ENCODE measurements at places on chromosomes 11 and 22. TPM values are rescaled to one million over a fixed set of nuclear protein-coding genes. Genes with fewer than 3 reads are reported as not detected.

Gene FXYD6
- total RNA-seq = 28.6 TPM

Gene RHBDD3
- 9.0 TPM for total RNA-seq

Gene OR10W1
- total RNA-seq = not detected

Gene OR2AT4
- total RNA-seq = not detected

Gene GSTP1
- 371 TPM for total RNA-seq

Gene REXO2
- 103 TPM for total RNA-seq

DNA sequence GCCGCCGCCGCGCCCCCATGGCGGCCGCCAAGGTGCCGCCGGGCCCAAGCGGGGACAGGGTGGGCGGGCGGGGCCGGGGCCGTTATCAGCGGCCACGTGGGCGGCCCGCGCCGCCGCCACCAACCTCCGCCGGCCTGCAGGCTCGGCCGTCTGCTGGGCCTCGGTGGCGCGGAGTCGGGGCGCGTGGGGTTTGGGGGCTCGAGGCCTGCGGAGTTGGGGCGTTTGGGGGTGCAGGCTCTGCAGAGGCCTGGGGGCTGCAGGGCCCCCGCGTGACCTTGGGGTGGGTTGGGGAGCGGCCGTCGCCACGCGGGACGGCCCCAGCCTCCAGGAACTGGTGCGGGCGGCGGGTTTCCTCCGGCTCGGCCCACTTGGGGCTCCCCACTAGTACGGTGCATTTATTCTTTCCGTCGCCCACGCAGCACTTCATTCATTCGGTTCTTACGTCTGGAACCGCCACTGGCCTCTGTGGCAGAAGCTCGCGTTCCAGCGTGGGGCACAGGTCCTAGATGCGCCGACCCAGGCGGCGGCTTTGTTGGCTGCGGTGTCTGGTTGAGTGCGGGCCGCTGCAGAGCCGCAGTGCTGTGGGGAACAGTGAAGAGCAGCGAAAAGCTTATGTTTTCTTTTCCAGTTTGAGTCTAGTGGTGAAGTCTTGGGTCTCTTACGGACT is 740 bp upstream of the TRMT2A start:
- no peaks in the 10 kb centered on the region for H3K4me1 ChIP-seq
- H3K27ac ChIP-seq = no peak overlapping the region

DNA sequence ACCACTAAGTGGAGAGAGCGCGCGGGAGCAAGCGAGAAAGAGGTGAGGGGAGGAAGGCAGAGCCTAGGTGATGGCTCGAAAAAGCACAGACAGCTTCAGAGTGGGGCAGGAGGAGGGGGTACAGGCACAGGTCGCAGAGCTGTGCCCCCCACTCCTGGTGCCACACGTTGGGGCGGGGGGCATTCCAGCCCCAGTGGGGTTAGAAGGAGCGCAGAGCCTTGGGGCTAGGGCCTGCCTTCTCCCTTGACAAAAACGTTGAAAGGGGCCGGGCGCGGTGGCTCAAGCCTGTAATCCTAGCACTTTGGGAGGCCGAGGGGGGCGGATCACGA is 41.6 kb upstream of the ISX start:
- no peak overlapping the region for H3K27ac ChIP-seq
- DNase-seq = no peak
- no peaks in the 10 kb centered on the region for H3K36me3 ChIP-seq
- H3K4me1 ChIP-seq = no peaks in the 10 kb centered on the region

- no peaks in the 10 kb centered on the region for H3K36me3 ChIP-seq
- DNase-seq = no peak
- no peak overlapping the region for H3K27ac ChIP-seq
- no peaks in the 10 kb centered on the region for H3K27me3 ChIP-seq
- H3K4me1 ChIP-seq = no peaks in the 10 kb centered on the region
Measured at GRCh38 chr11:65816696-65817095, 17.1 kb upstream of the SNX32 start.

- no peaks in the 10 kb centered on the region for H3K36me3 ChIP-seq
- no peak overlapping the region for H3K4me3 ChIP-seq
- no peaks in the 10 kb centered on the region for H3K27me3 ChIP-seq
- no peak for DNase-seq
- H3K4me1 ChIP-seq = no peaks in the 10 kb centered on the region
Measured at GRCh38 chr11:18766015-18766414, 25.6 kb downstream of the PTPN5 start.

DNA sequence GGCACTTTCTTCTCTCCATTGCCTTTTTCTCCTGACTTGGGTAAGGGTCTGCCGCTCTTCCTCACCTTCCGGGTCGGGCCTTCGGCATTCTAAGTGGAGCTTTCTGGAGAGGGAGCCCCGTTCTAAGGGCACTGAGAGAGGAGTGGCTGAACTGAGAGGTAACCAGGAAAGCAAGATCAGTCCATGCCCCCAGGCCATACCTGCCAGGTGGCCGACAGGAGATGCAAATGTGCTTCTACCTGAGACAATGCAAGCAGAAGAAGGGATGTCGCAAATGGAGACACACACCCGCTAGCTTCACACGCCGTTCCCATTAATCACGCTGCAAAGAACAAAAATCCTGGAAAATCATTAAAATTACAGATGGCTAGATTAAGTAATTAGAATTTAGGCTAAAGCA is 156.4 kb upstream of the TBCEL start:
- H3K27ac ChIP-seq = no peak overlapping the region
- no peaks in the 10 kb centered on the region for H3K36me3 ChIP-seq
- DNase-seq = no peak
- H3K4me1 ChIP-seq = no peaks in the 10 kb centered on the region
- no peak overlapping the region for H3K4me3 ChIP-seq

GRCh38 chr11:82321206-82321605 is 412.5 kb downstream of the FAM181B start:
- H3K36me3 ChIP-seq = no peaks in the 10 kb centered on the region
- no peak for DNase-seq
- no peaks in the 10 kb centered on the region for H3K4me1 ChIP-seq
- H3K4me3 ChIP-seq = no peak overlapping the region
- no peak overlapping the region for H3K27ac ChIP-seq

DNA sequence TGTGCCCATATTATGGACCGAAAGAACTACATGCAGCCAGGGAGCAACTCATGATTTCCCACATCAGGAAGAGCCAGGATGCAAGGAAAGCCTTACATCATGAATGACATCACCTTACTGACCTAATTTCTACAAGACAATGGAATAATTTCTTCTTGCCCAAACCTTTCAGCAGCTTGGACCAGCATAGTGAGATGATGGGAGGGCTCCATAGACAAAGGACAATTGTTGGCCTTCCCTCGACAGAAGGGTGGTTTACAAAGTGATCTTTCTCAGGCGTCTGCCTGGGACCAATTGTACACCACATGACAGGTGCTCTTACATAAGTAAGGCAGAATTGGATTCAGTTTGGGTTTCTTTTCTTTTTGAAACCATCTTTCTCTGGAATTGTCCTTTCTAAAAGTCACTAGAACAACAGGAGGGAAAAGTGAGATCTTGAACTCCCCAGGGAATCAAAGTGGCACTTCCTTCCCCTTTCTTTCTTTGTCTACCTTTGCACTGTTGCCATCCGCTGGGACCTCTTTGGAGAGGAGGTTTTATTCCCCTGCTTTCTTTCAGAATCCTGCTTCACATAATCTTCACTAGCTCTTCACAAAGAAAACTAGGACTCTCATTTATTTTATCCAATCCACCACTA is 51.7 kb upstream of the PAK1 start:
- no peak overlapping the region for H3K4me3 ChIP-seq
- no peak overlapping the region for H3K27ac ChIP-seq
- no peaks in the 10 kb centered on the region for H3K36me3 ChIP-seq
- no peaks in the 10 kb centered on the region for H3K4me1 ChIP-seq
- H3K27me3 ChIP-seq = no peaks in the 10 kb centered on the region

DNA sequence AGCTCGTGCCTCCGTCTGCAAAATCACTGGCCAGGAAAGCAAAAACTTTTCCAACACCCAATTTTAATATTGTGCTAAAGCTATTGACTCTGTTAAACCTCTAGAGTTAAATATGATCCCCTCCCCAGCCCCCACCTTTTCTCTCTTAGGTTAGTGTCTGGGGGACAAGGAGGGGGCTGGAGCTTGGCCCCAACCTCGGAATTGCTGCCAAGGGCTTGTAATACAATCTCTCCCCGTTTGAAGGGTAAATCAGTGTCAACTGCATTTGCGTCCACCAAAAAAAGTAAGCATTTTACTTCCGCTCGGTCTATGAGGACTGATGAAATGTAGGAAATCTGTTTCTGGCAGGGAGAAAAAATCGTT is at the start of gene GAS2:
Gene GAS2 (plus strand): TSS at position 287 of the 363 bp plus-strand sequence. CDS start 8,259 bp downstream, outside the sequence.
- DNase-seq = no peak
- no peaks in the 10 kb centered on the region for H3K4me1 ChIP-seq
- H3K4me3 ChIP-seq = peak within 1 kb of the TSS; percentile 36
- H3K27ac ChIP-seq = no peak within 1 kb of the TSS
- H3K36me3 ChIP-seq = no peaks in the 10 kb centered on the region

- no peaks in the 10 kb centered on the region for H3K4me1 ChIP-seq
- H3K27ac ChIP-seq = no peak overlapping the region
- H3K36me3 ChIP-seq = peaks cover 2% of the 10 kb centered on the region
Measured at GRCh38 chr11:43693069-43693468, 12.5 kb downstream of the HSD17B12 start.

- no peaks in the 10 kb centered on the region for H3K27me3 ChIP-seq
- H3K4me1 ChIP-seq = no peaks in the 10 kb centered on the region
- H3K36me3 ChIP-seq = no peaks in the 10 kb centered on the region
- no peak for DNase-seq
Measured at GRCh38 chr22:43643387-43643786, 168.7 kb downstream of the EFCAB6 start.

DNA sequence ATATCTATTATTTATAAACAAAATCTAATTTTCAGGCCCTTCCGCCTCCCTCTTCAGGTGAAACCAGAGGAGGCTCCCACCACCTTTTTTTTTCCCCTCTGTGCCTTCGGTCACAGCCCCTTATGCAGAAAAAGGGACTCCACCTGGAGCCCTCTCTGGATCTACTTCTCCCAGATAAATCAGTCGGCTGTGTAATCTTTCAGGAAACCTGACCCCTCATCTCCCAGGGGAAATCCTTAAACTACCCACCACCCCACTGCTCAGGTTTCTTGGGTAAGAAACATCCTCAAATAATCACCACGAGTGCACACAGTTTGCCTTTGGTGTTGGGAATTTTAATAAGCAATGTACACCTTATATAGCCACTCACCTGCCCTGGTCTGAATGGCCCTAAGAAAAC is 104.2 kb downstream of the NAV2 start:
- peak overlapping the region; percentile 22 for H3K27ac ChIP-seq
- no peak overlapping the region for H3K4me3 ChIP-seq
- peaks cover 31% of the 10 kb centered on the region for H3K4me1 ChIP-seq
- no peaks in the 10 kb centered on the region for H3K27me3 ChIP-seq
- no peaks in the 10 kb centered on the region for H3K36me3 ChIP-seq

DNA sequence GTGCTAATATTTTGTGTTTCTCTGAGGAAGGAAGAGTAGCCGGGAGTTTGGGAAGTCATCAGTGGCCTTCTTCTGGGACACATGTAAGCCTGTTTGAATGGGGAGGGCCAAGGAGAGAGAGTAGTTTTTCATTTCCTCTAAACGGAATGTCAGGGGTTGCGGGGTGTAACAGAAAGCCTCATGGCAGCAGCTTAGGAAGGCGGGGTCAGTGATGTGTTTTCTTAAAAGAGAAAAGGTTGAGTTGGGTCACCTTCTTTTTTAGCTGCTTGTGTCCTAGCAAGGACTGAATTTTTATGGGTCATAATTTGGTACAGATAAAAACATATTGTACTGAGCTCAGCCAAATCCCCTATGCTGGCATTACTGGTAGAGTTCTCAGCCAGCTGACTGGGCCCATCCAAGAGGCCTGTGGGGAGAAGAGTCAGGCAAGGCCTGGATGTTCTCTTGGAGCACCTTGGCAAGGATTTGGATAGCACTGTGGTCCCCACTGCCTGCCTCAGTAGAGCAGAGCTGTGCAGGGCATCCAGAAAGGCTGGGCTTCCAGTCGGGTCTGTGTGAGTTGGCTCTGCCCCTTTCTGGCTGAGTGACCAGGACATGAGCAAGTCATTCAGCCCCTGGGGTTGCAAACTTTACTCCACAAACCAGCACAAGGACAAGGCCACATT is 29.4 kb upstream of the NAV2 start:
- no peaks in the 10 kb centered on the region for H3K36me3 ChIP-seq
- no peak overlapping the region for H3K4me3 ChIP-seq
- peaks cover 5% of the 10 kb centered on the region for H3K4me1 ChIP-seq
- no peaks in the 10 kb centered on the region for H3K27me3 ChIP-seq
- peak; percentile 79 for DNase-seq

GRCh38 chr11:116130122-116130521 is 625.9 kb upstream of the CADM1 start:
- no peak for DNase-seq
- no peak overlapping the region for H3K27ac ChIP-seq

GRCh38 chr11:76008474-76008873 is 193.5 kb downstream of the UVRAG start:
- DNase-seq = no peak
- no peak overlapping the region for H3K27ac ChIP-seq
- no peaks in the 10 kb centered on the region for H3K27me3 ChIP-seq
- H3K4me1 ChIP-seq = no peaks in the 10 kb centered on the region
- H3K4me3 ChIP-seq = no peak overlapping the region
- no peaks in the 10 kb centered on the region for H3K36me3 ChIP-seq

DNA sequence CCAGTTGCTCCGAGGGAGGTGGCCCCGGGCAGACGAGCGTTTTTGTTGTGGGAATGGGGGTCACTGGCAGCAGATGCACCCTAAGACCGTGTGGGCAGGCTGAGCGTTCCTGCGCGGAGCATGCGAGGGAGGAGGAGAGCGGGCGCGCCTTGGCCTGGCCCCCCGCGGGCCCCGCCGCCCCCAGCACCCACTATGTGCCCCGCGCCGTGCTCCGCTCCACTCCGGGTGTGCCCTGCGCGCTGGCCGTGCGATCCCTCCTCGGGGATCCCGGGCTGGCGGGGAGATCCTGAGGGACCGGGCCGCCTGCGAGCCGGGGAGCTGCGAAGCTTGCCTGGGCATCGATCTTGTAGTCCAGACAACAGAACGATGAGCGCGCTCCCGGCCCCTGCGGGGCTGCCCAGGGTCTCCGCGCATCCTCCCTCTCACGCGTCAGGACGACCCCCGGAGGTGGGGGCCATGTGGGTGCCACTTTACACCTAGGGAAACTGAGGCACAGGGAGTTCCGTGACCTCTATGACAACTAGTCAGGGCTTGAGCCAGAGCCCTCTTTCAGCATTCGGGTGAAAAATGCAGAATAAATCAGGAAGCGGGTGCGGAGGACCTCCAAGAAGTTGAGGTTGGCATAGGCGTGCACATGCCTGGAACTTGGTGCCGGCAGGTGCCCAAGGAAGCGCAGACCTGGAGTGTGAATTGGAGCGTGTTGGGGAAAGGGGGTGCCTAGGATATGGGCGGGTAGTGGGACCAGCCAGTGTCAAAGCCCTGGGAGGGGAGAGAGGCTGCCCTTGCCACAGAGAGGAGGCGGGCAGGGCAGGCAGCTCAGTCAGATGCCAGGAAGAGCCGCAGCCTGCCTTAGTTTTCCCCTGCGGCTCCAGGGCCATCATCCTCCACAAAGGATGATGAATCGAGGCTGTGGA is 1.3 kb upstream of the KMT5B start:
- H3K27me3 ChIP-seq = no peaks in the 10 kb centered on the region
- no peak overlapping the region for H3K27ac ChIP-seq
- no peaks in the 10 kb centered on the region for H3K36me3 ChIP-seq

GRCh38 chr11:69144316-69145049 is 11.3 kb upstream of the SMIM38 start:
- no peak overlapping the region for H3K4me3 ChIP-seq
- DNase-seq = no peak
- no peaks in the 10 kb centered on the region for H3K4me1 ChIP-seq
- H3K27me3 ChIP-seq = no peaks in the 10 kb centered on the region

- H3K36me3 ChIP-seq = no peaks in the 10 kb centered on the region
- H3K4me3 ChIP-seq = peak overlapping the region; percentile 2
- DNase-seq = no peak
- no peaks in the 10 kb centered on the region for H3K27me3 ChIP-seq
- no peaks in the 10 kb centered on the region for H3K4me1 ChIP-seq
- H3K27ac ChIP-seq = no peak overlapping the region
Measured at GRCh38 chr11:8167796-8168195, 1.0 kb downstream of the RIC3 start.

GRCh38 chr11:74559110-74559933 is 33.1 kb upstream of the POLD3 start:
- no peaks in the 10 kb centered on the region for H3K4me1 ChIP-seq
- DNase-seq = no peak
- H3K27me3 ChIP-seq = no peaks in the 10 kb centered on the region
- no peak overlapping the region for H3K4me3 ChIP-seq
